Testis (tissue), 5 donors: ENCODE measurements at places on chromosomes 6 and 20.
A peak's percentile ranks its signal among the peaks of the same experiment; 100 is the strongest.

DNA sequence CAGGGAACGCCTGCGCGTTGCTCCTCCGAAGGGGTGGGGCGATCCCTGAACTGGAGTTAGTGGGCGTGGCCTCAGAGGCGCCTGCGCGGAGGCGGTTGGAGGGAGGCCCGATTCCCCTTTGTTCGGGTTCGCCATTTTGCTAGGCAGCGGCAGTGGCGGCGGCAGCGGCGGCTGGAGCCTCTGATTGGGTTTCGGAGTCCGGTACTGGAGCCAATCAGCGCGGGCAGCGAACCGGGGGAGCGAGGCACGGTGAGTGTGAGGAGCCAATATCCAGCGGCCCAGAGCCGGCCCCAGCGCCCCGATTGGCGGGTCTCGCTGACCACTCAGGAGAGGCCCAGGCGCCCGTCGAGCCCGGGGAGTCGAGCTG, at the start of gene NFYA:
TSS of gene NFYA (plus strand) at position 139 of the 367 bp plus-strand sequence. CDS start 6,116 bp downstream, outside the sequence.
- no peak for DNase-seq

DNA sequence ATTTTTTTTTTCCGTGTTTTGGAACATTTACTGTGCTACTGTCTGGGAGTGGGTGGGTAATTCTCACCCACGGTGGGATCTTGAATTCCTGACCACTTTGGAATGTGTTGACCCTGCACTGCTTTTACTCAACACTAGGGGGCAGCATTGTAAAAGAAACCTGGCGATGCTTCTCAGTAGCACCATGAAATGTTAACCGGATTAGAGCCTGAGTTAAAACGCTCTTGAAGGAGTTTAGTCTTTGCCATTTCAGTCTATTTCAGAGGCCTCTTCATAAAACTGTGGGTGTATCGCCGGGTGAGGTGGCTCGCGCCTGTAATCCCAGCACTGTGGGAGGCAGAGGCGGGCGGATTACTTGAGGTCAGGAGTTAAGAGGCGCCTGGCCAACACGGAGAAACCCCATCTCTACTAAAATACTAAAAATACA, 114.4 kb upstream of the PRND start:
- peak; percentile 70 for DNase-seq

GRCh38 chr20:47654370-47654769, 130.9 kb downstream of the SULF2 start:
- no peak for DNase-seq

GRCh38 chr20:1577906-1578305, 20.4 kb upstream of the SIRPD start:
- no peak for DNase-seq

DNA sequence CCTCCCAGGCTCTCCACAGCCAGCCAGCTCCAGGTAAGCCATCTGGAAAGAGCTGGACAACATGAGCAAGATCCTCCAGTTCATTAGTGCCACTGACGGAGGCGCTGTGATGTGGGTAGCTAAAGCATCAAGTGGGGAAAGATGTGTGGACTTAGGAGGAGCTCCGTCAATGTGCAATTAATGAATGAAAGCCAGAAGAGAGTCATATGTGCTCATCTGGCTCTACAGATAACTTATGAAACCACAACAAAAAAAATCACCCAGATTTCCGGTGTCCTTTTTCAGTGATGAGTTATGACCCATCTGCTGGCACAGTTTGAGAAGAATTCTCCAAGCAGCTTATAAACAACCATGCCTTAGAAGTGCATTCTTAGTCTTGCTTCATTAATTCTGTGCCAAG, 311.7 kb upstream of the PLCB4 start:
- DNase-seq: no peak
